ENCODE measurements at places on chromosomes 11 and 22.

DNA sequence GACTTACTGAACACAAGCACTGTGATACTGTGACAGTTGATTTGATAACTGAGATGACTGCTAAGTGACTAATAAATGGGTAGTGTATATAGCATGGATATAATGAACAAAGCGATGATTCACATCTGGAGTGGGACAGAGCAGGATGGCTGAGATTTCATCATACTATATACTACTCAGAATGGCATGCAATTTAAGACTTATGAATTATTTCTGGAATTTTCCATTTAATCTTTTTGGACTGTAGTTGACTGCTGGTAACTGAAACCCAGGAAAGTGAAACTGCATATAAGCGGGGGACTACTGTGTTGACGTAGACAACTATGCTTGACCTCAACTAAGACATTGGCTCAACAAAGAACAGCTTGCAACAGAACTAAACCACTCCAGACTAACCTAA, 20.0 kb upstream of the NUCB2 start:
- DNase-seq = no peak

DNA sequence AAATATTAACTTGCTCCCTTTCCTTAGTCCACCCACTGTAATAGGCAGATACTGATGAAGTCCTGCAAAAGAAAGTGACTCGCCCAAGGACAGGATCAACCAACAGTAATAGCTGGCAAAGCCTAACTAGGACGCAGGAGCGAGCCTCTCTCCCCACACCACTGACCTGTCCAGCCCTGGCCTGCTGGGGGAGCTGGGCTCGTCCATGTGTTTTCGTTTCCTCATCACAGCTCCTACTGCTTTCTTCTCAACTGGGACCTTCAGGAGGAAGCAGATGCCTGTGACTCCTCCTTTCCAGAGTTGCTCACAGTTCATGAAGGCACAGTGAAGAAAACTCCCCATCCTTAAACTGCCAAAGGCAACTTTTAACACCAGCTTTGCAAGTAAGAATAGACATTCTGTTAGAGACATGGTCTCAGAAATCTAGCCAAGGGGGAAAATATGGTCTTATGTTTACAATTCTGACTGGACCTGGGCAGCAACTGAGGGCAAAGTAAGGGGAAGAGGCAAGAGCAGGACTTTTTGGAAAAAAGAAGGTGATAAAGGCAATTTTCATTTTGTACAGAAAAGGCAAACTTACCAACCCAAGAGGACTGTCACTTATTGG, 11.6 kb upstream of the GPHA2 start:
- DNase-seq = no peak

DNA sequence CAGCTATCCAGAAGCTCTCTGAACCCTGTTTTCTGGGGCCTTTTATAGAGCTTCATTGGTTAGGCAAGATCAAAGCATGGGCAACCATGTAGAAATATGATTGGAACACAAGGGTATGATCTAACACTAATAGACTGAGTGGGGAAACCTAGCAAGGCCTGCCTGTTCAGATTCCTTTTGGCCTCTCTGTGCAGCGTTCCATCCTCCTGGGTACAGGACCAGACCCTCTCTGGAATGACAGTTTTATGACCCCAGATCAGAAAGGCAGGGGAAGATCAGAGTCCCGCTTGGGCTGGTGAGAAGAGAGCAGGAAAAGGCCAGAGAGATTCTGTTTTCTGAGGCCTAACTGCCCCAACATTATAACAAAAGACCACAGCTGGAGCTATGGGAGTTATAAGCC, 36.7 kb upstream of the VWA5A start:
- DNase-seq = no peak

DNA sequence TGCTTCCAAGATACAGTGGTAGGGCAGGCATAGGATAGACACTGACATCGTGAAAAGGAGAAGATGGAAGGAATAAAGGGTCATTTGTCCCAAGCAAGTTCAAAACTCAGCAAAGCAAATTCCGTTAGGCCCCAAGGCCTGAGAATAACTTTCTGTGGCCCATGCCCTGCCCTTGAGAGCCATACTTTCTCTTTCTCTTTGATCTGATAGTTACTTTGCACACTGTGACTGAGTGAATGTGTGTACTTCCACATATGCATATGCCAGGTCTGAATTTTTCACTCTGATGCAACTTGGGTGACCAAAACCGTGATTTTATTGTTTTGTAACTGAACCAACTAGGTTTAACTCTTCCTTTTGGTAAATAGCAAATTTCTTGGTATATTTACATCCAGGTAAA, 371.5 kb downstream of the RAB38 start:
- DNase-seq = no peak

DNA sequence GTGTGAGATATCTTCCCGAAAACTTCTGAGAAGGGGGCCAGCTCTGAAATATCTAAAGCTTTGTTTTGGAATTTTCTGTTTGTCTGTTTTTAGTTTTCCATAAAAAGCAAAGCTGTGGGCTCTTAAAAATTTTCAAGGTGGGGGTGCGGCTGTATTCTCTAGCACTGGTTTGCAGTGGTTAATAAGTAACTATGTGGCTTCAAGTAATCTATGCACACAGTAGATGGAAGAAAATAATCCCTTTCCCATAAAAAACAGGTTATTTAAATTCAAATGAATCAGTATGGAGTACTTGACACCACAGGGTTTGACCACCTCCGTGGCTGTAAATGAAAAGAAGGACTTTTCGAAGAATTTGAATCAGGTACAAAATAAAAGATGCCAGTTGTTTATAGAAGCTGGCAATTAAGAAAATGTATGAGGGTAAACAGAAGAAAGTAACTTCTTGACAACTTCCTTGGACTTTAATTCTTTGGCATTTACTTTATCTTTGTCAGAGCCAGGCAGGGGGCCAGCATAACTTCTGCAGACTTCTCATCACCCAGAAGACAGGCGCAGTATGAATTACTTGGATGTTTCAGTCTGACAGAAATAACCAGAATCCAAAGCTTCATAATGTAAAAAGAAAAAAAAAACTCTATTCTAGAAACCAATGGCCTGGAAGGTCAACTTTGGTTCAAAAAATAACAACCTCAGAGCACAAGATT, 981.0 kb downstream of the DLG2 start:
- DNase-seq = no peak

DNA sequence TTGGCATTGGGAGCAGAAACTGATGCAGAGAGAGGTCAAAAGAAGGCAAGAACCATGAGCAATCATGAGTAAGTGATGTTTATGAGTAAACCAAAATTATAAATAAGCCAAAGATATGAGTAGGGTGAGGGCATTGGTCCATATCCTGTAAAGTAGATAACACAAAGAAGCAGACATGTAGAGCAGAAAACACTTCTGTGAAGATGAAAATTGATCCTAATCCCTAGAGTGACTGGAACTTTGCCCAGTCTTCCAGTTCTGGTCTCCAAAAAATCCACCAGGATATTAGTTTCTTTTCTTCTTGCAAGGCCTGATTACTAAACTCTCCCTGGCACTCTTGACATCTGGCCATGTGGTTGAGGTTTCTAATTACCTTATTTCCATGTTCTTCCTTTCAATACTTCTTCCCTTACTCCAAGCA, 13.7 kb upstream of the DRD2 start:
- peak; percentile 5 for DNase-seq

GRCh38 chr22:46361826-46362202, 26.3 kb downstream of the TRMU start:
- no peak for DNase-seq

GRCh38 chr22:30883586-30884145, 84.9 kb downstream of the MORC2 start:
- no peak for DNase-seq

- no peak for DNase-seq
Measured at GRCh38 chr22:20965104-20965887, 1.8 kb upstream of the AIFM3 start.

DNA sequence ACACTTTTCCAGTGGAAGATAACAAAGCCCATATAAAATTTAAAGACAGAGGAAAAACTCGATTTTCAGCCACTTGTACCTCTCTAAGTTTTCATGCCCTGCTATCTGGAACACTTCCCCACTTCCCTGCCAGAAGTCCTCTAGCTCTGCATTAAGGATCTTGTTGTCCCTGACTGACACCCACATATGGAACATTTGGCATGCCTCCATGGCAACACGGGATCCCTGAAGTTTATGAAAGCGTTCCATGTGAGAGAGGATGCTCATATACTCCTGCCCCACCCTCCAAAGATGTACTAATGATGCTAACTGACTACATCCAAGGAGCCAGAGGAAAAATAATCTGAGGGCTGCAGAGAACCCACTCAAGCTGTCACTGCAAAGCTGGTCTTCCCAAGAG, 8.8 kb upstream of the C11orf91 start:
- DNase-seq = no peak

- DNase-seq = no peak
Measured at GRCh38 chr11:96211436-96211835, 131.6 kb downstream of the MAML2 start.

DNA sequence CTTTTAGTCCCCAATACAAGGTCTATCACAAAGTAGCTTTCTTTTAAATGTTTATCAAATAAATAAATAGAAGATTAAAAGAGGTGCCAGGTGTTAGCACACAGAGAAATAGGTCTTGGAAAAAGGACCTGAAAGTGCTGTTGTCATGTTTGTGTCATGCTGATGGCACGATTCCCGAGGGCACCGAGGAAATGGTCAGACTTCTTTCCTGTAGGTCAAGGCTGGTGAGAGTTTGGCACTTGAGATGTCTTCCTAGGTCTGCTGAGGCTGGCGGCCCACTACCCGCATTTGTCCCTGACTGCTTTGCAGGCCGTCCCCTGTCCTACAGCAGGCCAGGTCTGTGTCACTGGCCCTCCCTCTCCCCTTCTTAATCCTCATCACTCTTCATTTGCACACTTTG, 112.1 kb downstream of the ATXN10 start:
- DNase-seq = no peak

- no peak for DNase-seq
Measured at GRCh38 chr22:31107894-31108218, 488 bp upstream of the SELENOM start.

GRCh38 chr22:45082795-45083194, 73.0 kb upstream of the PHF21B start:
- no peak for DNase-seq

DNA sequence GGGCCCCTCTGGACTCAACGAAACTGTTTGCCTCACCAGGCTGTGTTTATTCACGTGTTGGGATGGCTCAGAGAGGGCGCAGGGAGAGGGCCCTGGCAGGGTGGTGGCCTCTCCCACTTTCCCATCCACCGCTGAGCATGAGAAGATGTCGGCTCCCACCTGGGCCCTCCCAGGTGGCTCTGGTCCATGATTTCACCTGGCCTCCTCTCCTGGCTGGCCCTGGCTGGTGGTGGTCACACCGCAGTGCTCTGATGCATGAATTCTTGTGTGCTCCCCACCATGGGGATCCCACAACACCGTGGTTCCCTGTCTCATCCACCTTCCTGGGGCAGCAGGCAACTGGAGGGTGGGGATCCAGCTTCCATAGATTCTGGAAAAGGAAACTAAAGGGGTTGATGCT, 13.4 kb downstream of the RTL6 start:
- DNase-seq = no peak

GRCh38 chr11:75585293-75585670, 23.2 kb downstream of the SERPINH1 start:
- DNase-seq = no peak

DNA sequence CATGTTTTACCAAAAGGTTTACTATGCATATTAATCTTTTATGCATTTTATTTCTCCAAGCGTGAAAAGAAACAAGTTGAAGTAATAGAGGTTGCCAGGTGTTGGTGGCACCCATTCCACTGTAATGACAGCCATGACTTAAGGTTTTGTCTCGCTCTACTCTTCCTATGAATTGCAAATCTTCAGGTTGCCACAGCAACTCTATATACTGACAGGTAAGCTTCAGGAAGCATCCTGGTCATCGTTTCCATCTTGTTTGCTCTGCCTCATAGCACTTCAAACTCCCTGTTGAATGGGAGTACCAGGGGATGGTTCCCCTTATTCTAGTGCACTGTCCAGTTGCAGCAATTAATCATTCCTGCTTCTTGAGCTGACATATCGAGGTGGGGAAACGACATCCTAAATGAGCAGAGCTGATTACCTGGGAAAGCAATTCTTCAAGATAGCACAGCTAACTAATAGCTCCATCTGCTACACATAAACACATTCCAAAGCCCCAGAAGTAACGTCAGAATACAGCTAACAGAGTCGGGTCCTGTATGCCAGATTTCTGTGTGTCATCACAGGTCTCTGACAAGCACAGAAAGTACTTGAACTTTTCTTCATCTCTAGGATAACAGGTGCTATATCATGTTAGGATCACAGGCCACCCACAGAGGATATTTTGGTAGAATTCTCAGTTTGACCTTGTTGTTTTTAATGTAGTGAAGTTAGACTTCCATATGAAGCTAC, 80.3 kb downstream of the CADM1 start:
- no peak for DNase-seq

DNA sequence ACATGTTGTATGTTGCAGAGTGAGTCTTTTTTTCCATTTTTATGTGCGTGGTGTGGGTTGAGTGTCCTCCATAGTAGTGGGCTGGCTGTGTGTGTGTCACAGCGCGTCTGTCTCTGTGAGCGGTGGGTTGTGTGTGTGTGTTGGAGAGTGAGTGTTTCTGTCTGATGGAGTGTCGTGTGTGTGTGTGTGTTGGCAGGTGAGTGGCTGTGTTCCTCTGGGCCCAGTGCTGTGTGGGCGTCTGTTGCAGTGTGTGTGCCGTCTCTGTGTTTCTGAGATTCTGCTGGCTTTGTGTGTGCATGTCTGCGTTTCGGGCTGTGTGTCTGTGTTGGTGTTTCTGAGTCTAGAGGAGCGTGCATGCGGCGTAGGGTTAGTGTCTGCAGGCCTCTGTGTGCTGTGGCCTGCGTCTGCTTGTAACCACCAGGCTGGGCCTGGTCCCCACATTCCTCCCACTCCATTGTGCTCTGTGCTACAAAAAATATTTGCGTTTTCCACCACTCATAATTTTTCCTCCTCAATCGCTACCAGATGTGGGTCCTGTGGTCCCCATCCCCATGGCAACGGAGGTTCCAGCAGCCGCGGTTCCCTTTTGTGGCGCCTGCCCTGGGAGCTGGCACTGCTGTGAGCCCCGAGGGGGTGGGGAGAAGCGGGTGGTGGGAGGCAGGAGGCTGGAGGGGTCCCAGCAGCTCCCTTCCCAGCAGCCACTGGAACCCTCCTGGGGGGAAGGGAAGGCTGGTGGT, 15.2 kb downstream of the SCARF2 start:
- DNase-seq = no peak

DNA sequence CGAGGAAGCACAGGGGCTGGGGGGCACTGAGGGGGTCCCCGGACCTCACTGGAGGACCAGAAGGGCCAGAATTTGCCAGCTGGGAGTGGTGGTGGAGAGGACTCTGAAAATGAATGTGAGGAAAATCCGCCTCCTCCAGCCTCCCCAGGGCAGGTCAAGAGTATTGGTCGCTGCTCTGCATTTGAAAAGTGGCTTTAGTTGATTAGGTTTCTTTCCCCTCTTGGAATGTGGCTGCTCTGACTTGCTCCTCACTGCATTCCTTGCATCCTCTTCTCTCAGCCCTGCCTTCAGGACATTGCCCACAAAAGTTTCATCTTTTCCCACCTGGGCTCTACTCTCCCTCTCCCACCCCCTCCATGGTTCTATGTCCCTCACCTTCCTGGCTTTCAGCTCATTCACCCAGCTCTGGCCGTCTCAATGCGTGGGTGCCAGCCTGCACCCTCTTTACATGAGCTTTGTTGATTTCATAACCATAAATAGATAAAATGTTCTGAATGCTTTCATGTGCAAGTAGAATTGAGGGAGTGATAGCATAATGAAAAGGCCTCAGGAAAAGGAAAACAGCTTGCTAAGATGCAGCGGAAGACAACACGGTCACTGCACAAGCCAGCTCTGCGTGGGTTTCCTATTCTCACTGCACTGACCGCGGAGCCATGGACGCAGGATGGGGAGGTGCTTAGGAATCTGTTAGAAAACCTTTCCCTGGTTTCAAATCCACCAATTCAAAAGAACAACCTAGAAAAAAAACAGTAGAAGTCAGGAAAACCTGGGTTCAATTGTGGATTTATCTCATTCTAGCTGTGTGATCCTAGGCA, 6.5 kb upstream of the NPAS4 start:
- no peak for DNase-seq

All from NCI-H1092 treated with DMSO at 0.1 percent for 48 hours (cell line).